ENCODE measurements at places on chromosomes 7 and 10.

GRCh38 chr7:82388138-82388537 is 55.4 kb downstream of the CACNA2D1 start:
- DNase-seq, result no peak

DNA sequence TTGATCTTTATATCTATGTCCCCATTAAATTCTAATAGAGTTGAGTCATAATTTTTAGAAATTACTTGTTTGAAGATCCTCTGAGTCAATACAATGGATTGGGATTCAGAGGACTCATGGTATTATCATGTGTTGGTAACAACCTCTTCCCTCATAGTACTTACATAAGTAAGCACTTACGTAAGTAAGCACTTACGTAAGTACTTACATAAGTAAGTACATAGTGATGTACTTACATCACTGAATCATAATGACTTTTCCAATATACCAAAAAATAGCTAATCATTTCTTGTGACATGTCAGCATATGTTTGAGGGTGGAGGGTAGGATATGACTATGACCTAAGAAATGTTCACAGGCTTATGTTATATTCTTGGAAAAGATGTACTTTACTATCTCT is 740.5 kb downstream of the SORCS1 start:
- no peak for DNase-seq

DNA sequence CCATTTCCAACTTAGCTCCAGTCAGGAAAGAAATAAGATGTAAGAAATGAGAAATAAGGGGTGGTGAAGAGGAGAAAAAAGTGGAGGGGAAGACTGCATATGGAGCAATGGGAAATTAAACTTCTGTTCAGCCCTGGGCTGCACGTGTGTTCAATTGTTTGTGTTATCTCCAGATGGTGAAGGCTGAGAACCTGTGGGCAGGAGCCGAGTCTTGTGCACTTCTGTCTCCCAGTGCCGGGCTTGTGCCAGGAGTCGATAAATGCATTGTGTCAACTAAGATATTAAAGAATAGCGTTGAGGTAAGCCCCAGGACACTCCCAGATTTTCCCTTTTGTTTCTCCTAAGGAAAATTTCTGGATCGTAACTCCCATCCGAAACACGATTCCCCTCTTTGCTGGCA is 98.2 kb downstream of the PRLHR start:
- DNase-seq, result no peak

DNA sequence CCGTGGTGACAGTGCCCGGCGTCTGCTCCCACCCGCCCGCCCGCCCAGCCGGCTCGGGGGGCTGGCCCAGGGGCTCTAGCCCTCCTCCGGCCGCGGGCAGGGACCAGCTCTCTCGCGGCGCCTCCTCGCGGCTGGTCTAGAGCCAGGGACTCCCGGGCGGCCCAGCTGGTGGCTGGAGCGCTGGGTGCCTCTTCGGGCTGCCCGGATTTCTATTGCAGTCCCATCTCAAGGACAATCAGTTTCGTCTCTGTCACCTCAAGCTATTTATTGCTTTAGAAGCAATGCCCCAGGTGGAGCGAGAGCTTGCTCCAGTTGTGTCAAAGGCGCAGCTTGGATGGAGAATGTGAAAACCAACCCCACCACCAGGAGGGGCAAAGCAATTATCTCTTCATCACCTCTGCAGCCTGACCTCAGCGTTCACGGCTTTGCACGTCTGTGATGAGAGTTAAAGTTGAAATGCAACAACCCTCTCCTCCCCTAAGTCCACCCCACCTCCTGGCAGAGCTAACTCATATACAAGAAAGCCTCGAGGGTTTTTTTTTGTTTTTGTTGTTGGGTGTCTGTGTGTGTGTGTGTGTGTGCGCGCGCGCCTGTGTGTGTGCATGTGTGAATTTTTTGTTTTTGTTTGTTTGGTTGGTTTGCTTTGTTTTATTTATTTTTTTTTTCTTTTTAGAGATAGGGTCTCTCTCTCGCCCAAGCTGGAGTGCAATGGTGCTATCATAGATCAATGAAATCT is at the start of gene ITGA8:
TSS of gene ITGA8 (minus strand) at position 24 of the 736 bp plus-strand sequence. CDS start 151 bp downstream, outside the sequence.
- DNase-seq, result no peak

DNA sequence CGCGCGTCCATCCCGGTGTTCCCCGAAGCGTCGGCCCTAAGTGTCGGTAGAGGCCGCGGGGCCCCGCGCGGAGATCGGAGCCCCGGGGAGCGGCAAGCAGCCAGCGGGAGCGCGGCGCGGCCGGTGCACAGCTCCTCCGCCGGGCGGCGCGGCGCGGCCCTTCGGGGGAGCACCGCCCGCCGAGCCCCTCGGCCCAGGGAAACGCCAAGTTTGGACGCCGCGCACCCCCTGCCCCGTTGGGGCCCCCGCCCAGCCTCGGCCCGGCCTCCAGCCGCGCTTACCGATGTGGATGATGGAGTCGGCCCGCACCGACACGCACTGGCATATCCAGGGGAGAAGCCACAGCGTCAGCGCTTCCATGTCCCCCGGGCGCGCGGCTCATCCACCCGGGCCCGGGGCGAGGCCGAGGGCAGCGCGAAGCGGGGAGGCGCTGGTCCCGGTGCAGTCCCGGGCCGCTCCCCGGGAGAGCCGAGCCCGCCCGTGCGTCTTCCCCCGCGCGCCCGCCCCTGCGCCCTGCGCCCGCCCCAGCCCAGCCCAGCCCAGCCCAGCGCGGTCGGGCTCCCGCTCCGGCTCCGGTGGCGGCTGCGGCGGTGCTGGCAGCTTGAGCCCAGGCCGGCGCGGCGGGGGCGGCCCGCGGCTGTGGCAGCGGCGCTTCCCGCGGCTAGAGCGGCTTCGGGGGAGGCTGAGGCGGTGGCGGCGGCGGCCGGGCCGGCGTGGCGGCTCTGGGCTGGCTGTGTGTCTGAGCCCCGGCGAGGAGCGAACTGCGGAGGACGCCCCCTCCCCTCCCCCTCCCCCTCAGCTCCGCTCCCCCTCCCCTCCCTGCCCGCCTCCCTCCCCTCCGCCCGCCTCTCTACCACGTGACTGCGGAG is at the start of gene GRID1:
TSS of gene GRID1 (minus strand) at position 763 of the 869 bp plus-strand sequence.
- no peak for DNase-seq

DNA sequence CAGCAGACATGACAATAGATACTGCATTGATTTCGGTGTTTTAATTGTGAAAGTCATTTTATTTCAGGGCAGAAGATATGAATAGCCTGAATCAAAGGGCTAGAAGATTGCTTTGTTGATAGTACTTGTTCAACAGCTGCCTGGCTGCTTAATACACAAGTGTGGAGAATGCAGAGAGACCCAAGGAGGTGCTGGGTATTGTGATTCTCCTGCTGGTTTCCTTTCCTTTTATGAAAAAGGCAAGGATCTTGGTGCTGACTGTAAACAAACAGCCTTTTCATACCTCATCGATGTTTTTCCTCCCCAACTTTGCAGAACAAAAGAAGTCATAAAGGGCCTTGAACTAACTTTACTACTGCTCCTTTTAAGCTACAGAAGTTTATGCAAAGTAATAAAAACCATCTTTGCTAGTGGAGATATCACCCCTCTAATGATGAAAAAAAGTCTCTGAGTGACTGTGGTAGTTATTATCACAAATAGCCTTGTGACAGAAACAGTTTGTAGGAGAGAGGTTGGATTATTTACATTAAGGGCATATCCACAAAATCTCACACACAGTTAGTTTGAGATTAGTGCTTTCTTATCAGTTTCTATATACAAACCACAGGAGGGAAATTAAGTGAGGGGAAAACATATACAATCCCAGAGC is 800.0 kb downstream of the LRMDA start:
- DNase-seq, result no peak

- DNase-seq, result no peak
These were observed 146.0 kb downstream of the GRID1 start for GRCh38 chr10:86220626-86221025.

DNA sequence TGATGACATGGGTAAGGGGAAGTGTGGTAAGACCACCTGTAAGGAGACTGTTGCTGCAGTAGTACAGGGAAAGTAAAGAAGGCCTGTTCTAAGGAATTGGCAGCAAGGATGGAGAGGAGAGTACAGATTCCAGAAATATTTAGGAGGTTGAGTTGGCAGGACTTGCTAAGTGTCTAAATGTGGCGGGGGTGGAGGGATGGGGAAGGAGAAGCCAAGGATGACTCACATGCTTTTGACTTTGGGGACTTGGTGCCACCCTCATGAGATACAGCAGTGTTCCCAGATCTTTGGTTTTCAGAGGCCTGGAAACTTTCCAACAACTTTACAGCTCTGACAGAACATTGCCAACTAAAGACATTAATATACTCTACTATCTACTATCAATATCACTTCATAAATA is 45.4 kb downstream of the CDK6 start:
- no peak for DNase-seq

- no peak for DNase-seq
These were observed 1.0 kb downstream of the CACNA2D1 start for GRCh38 chr7:82442492-82443035.

DNA sequence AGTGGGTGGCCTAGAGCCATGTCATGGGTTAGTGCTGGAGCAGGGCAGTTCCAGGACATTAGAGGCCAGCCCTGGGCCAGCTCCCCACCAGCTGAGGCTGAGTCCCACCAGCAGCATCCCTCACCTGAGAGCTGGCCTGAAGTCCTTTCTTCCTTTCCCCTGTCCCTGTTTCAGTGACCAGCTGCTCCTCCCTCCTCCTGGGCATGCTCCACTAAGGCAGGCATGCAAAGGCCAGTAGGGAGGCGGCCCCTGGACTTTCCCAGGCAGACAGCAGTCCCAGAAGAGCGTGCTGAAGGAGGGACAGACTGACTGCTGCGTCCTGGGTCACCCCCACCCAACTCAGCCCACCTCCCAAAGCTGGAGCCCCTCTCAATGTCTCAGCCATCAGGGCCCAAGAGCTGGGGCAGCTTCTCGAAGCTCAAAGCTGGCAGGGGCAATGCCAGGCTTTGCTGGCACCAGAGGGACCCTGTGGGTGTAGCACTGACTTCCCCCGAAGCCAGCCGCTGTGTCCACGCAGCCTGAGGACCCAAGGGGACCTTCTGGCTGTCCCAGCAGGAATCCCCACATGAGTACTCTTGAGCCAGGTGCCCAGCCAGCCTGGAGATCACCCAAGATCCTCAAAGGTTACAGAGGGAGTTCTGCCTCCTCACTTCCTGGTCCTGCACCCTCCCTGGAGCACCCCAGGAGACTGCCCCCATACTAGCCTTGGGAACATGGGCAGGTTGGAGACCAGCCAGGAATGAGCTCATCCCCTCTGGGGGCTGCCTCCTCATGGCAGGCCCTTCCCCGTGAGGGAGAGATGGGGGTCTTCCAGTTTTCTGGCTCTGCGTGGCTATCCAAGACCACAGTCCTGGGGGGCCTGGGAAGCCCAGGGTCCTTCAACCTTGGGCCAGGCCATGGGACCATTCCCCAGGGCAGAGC is 35.2 kb upstream of the RET start:
- DNase-seq, result no peak

DNA sequence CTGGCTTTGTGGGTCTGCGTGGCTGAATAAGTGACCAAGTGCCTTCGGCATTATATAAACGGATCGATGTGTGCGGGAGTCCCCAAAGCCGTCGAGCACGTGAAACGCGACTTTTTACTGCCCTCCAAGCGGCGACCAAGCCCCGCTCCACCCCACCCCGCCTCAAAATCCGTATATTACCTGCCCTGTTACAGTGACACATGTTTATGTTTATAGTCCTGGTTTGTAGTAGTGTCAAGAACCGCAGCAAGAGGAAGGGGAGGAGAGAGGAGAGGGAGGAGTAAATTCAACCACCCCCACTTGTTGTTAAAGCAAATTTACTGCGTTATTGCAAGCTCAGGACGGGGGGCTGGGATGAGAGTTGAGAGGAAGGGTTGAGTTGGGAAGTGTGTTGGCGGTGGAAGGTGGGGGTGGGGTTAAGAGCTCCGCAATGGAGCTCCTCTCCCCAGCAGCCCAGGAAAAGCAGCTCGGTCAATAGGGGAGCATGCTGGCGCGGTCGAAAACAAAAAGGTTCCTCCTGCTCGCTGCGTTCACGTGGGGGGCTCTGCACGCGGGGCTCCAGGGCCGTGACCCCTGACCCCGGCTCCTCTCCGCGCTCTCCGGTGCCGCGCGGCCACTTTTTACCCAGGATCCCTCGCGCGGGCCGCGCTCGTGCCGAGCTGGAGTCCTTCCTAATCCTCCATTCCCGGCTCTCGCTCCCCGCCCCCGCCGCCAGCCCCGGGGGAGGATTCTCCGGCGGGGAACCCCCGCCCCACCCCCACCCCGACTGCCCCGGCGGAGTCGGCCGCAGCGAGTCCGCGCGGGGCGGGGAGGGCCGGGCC is at the start of gene SKIDA1:
TSS of gene SKIDA1 (minus strand) at position 316 of the 821 bp plus-strand sequence. CDS start 7,860 bp downstream, outside the sequence.
- peak; percentile 40 for DNase-seq

GRCh38 chr7:91407942-91408341 is 143.7 kb downstream of the FZD1 start:
- no peak for DNase-seq

DNA sequence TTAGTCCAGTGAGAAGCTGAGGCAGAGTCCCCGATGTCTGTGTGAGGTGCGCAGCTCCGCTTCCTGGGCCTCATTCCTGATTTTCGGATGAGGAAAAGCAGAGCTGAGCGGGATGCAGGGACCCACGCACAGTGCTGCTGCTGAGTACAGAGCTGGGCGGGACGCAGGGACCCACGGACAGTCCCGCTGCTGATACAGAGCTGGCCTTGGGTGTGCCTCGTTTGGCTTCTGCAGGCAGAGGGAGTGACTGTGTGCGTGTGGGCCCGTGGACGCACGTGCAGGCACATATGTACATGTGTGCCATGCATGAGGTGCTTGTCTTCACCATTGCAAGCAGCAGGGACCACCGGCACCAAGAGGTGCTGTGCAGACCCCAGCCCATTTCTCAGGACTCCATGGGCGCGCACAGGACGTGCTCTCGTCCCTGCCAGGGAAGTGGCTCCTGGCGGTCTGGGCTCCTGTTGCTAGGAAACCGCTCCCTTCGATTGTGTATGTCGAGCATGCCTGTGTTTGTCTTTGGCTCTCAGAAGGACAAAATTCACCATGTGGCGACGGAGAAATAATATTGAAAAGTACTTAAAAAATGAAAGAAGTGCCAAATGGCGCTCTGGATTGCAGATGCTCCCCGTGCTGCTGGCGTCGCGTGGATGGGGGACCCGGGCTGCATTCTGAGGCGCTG is 303.8 kb upstream of the MKI67 start:
- no peak for DNase-seq

DNA sequence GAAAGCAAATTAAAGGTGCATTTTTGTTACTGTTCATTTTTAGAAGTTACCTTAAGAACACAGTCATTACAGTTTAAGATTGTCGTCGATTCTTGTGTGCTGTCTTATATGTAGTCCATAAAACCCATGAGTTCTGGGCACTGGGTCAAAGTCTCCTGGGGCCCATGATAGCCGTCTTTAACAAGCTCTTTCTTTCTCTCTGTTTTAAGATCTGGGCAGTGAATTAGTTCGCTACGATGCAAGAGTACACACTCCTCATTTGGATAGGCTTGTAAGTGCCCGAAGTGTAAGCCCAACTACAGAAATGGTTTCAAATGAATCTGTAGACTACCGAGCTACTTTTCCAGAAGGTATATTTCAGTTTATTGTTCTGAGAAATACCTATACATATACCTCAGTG is 90.7 kb upstream of the CAPZA2 start:
- DNase-seq, result no peak

GRCh38 chr10:23204773-23205172 is 12.7 kb downstream of the PTF1A start:
- DNase-seq, result no peak

DNA sequence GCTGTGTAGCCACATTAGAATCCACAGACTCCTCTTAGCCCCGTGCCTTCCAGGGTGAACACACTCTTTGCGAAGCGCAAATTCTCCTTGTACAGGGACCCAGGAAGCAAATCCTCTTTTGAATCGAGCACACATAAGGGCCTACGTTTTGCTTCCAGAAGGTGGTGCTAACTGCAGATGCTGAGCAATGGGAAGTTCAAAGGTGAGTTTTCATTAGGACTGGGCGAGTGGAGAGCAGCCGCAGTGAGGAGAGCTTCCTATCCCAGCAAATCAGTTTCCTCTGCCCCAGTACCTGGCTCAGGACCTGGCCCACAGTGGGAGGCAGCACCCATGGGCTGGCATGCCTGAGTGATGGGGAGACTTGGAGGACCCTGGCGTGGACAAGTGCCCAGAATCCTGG is 23.5 kb upstream of the GPR26 start:
- no peak for DNase-seq
